ENCODE measurements at places on chromosomes 6 and 20.

GRCh38 chr6:69155467-69155866 is 520.4 kb downstream of the ADGRB3 start:
- DNase-seq, result no peak

- DNase-seq, result no peak
Observed at GRCh38 chr6:108735310-108736001, 112.8 kb upstream of the ARMC2 start.

DNA sequence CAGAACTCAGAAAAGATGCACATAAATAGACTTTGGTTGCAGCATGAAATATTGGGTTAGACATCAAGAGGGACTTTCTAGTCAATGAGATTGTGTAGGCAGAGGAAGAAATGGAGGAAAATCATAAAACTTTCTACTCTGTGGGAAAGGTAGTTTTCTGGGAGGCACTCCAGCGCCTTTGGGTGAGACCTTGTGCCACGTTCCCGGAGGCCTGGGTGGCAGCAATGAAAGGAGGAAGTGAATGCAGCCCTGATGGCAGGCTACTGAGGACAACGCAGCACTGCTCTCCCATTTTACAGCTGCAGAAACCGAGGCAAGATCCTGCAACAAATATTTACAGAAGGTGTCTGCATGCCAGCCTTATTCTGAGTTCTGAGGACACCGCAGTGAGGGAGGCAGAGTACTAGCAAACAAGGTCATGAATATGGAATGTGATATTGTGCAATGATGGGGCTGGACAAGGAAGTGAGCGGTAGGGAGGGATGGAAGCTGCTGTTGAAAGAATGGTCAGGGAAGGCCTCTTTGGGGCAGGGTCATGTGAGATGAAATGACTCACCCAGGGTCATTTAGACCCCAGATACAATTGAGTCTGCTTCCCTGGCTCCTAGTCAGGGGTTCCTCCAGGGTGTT is 159.1 kb downstream of the TFAP2C start:
- no peak for DNase-seq

- peak; percentile 65 for DNase-seq
Observed at GRCh38 chr6:138692058-138692977, 81.3 kb upstream of the CCDC28A start.

DNA sequence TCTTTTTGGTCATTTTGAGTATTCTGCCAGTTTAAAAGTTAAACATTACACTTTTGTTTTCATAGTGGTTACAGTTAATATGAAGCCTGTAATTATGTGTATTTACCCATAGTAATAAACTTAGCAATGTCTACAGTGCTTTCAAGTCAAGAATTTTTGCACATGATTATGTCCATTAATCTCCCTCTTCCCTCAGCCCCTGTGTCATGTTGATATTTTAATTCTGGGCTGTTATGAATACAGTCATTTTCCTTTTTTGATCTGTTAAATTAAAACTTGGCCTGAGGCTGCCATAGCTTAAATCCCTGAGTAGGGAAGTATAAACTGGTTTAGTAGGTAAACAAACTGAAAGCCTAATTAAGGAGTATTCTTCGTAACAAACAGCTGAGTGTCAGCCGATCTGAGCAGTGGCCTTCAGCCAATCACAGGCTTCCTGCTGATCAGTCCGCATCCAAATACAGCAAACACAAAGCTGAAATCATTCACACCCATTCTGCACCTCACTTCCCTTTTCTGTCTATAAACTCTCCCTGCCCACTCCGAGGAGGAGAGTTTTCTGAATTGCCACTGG is 9.5 kb upstream of the SFT2D1 start:
- DNase-seq, result no peak

DNA sequence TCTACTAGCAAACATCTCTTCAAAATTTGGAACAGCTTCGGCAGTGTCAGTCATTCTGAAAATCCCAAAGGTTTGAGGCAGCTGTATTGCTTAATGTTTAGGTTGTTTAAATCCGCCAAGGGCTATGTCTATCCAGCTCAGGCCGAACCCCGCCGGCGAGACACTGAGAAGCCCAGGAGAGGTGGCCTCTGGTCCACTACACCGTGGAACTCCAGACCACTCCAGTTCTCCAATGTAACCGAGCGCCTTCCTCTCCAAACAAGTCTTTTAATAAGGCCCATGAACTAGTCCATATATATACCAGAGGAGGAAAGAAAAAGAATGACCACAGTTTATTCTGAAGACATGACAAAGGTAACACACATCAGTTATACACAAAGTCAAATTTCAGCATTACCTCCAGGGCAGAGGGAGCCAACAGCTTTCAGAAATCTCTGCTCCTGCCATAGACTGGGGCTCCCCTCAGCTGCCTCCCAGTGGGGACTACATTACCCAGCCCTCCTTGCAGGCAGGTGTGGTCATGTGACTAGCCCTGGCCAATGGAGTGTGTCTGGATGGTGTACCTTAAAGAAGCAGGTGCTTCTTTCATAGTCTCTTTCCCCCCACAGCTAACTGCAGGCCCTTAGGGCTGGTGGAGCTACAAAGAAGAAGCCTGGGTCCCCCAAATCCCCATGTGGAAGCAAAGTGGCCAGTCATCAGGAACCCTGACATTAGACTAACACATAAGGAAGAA is at the start of gene RAMACL:
Gene RAMACL (minus strand): TSS at position 255 of the 733 bp plus-strand sequence. CDS start 201 bp downstream, at position 54.
- no peak for DNase-seq

GRCh38 chr6:20719980-20720379 is 185.7 kb downstream of the CDKAL1 start:
- DNase-seq, result no peak

DNA sequence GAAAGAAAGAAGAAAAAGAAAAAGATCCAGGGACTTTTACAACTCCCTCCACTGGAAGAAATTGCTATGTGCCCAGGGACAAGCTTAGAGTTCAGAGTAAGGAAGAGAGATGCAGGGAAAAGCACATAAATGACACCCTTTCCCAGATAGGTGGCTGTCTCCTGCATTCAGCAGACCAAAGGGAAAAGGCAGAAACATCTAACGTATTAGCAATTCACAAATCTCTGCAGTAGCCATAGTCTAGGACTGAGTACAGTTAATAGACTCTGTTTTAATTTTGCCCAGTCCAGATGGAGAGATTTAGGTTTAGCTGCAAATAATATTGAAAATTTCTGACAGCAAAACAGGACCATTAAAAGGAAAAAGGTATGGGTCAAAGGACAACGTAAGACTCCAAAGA is 71.3 kb upstream of the TNFRSF21 start:
- no peak for DNase-seq

GRCh38 chr6:158645064-158646022 is 800 bp upstream of the DYNLT1 start:
- DNase-seq, result peak; percentile 76

DNA sequence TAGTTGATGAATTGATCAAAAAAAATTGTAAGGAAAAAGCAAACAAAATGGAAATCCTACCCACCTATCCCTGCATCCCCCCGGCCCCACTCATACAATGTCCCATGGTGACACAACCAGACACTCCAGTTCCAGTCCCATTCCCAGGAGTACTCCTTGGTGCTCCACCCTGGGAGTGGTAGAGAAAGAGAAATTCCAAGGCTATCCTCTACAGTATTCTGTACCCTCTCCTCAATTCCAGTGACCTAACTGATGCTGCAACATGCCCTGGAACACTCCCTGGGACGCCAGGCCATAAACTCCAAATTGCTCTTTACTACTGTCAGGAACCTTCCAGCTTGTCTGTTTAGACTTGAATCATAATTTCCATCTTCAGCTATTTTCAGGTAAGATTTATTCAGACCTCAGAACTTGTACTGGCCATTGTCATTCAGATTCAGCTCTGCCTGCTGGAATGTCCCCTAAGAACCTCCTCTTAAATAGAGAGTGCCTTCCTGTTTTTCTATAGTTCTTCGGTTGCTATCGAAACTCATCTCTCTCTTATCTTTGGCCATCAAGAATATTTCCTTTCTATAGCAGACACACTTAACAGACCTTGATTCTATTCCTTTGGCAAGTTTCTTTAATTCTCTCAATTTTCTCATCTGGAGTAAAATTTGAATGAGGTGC is 8.7 kb downstream of the GPX6 start:
- DNase-seq, result no peak

DNA sequence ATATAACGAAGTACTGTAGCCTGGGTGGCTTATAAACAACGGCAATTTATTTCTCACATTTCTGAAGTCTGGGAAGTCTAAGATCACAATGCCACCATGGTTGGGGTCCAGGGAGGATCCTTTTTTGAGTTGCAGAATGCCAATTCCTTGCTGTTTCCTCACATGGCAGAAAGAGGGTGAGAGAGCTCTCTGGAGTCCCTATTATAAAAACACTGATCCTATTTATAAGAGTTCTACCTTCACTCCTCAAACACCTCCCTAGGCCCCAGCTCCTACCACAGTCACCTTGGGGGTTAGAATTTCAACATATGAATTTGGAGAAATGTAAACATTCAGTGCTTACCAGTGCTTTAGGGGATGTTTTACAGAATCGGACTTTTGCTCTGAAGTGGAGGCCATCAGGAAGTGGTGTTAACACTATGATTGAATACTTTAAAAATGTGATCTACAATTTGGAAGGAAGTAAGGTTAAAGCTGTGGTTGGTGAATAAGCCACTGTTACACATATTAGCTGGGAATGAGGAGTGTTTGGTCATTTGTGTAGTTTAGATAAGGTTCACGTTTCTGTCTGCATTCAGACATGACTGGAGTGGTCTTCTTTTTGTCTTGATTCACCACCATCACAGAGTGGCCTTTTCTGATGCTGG is 79.9 kb upstream of the SPTLC3 start:
- no peak for DNase-seq

DNA sequence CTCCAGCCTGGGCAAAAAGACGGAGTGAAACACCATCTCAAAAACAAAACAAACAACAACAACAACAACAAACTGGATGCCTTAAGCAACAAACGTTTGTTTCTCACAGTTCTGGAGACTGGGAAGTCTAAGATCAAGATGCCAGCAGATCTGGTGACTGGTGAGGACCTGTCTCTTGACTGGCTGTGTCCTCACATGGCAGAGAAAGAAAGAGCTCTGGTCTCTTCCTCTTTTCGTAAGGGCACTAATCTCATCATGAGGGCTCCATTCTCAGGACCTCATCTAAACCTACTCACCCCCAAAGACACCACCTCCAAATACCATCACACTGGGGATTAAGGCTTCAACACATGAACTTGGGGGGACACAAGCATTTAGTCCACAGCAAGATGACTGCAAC is 13.5 kb upstream of the GFOD1 start:
- no peak for DNase-seq

DNA sequence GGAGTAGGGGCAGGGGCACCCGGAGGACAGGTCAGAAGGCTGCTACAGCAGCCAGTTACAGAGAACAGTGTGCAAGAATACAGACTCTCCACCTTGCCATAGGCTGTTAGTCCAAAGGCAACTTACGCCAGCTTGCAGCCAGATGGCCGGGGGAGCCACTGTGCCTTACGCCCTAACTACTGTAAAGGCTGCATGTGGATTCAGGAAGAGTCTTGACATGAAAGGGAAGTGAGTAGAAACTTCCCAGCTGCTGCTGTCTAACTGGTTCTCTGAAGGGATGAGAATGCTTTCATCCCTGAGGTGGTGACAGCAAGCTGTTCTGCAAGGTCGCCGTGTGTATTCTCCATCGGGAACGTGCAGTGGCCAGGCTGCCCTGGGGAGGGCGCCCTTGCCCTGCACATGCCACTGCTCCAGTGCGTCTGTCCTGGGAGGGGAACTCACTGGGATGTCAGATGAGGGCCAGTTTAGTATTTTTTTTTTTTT is 46.1 kb downstream of the LYRM4 start:
- peak; percentile 75 for DNase-seq

DNA sequence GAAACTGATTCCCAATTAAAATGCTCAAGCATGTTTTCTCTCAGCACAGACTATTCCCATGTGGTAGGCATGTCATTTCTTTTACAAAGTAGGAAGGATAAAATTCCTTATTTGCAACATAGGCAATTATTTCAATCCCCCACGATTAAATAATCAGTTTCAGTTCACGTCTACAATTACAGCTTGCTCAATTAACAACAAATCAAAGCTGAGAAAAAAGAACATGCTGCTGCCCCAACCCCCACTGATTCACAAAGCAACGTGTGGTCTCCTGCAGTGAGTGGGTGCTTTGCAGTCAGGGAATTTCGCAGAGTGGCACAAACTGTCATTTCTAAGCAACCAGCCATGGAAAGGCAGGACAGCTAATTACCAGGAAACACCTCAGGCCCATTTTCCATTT is 17.0 kb downstream of the RNASET2 start:
- no peak for DNase-seq

GRCh38 chr20:39767352-39767751 is 805.2 kb downstream of the DHX35 start:
- DNase-seq, result no peak

DNA sequence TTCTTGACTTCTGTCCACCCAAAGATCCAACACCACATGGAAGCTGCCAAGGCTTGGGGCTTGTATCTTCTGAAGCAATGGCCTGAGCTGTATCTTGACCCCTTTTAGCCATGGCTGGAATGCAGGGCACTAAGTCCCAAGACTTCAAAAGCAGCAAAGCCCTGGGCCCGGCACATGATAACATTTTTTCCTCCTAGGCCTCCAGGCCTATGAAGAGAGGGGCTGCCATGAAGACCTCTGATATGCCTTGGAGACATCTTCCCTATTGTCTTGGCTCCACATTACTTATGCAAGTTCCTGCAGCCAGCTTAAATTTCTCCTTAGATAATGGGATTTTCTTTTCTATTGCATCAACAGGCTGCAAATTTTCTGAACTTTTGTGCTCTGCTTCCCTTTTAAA is 1252.6 kb upstream of the CITED2 start:
- no peak for DNase-seq

- peak; percentile 76 for DNase-seq
Observed at GRCh38 chr6:125584468-125584939, 164.9 kb upstream of the HEY2 start.

DNA sequence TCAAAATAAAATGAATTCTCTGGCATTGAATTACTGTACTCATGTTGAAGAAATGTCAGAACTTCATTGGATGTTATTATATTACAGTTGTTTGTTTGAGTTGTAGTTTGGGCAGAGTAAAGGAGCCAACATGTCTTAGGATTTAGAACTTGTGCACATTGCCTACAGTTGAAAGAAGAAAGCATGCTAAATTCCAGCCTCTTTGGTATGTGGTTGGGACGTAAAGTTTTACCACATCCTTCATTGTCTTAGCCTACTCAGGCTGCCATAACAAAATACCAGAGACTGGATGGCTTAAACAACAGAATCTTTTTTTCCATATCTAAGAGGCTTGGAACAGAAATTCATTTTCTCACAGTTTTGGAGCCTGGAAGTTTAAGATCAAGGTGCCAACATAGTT is 42.4 kb downstream of the HFE start:
- DNase-seq, result no peak

DNA sequence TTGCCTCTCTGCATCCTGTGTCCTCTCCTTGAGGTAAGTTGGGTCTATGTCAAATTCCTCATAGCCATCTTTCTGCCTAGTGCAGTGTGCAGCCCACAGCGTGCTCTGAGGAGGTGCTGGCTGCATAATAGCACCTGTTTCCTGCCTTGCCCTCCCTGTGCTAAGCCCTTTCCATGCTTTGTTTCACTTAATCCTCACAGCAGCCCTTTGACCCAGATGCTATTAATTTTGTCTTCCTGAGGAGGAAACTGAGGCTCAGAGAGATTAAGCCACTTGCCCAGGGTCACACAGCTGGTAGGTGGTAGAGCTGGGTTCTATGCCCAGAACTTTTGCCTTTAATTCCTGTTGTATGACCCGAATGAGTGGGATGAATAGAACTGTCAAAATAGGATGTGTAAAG is 13.5 kb downstream of the FAM83D start:
- no peak for DNase-seq

- DNase-seq, result peak; percentile 25
Observed at GRCh38 chr6:6918216-6918983, 189.4 kb upstream of the RREB1 start.

- no peak for DNase-seq
Observed at GRCh38 chr6:157682856-157683481, 140.1 kb upstream of the SNX9 start.

- DNase-seq, result peak; percentile 7
Observed at GRCh38 chr6:89536231-89536630, 102.3 kb downstream of the LYRM2 start.

Measured in NCI-H2171 (cell line).